ENCODE measurements at places on chromosomes 16 and 17. TPM values are rescaled to one million over a fixed set of nuclear protein-coding genes. Genes with fewer than 3 reads are reported as not detected.

DNA sequence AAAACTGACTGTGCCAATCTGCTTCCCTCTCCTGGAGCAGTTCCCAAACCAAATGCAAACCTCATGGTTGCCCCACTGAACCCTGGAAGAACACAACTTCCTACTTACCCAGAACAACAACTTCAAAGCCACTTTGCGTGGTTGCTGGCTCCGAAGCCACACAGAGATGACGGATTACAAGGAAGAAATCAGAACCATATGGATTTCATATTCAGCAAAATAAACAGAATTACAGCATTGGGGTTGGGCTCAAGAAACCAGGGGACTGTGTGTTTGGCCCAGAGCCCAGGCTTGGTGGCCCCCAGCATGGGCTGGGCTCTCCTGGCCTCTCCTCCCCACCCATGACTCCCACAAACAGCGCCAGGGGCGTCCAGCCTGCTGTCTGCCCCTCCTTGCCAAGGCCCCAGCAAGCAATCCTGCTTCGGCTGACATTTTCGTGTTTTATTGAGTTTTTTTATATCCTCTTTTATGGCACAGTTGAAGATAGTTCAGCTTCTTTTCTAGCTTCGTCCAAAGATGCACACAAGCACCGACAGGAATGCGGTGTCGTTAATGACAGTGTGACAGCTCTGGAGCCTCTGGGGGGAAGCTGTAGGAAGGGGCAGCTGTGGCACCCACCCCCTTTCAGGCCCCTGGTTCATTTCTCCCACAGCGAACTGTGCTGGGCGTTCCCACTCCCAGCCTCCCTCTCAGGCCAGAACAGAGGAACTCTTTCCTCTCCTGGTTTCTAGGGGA, 137.1 kb downstream of the GAS7 start:
- peak; percentile 80 for DNase-seq

DNA sequence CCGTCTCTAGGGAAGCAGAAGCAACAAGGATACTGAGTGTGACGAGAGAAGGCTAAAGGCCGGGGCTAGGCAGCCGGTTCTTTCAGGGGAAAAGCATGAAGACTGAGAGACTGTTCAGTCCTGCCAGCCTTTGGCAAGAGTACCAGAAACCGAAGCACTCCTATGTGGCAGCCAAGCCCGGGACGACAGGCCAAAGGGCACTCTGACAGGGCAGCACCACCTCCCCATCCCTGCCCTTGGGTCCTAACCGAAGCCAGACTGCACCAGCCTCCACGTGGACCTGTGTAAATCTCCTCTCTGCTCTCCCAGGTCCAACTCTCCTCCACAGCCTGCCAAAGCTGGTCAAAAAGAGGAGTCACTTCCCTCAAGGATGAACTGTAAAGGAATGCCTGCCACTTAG, 23.5 kb upstream of the ALOX15 start:
- no peak for DNase-seq

GRCh38 chr16:22424161-22424937, 49.9 kb upstream of the CDR2 start:
- DNase-seq: no peak

DNA sequence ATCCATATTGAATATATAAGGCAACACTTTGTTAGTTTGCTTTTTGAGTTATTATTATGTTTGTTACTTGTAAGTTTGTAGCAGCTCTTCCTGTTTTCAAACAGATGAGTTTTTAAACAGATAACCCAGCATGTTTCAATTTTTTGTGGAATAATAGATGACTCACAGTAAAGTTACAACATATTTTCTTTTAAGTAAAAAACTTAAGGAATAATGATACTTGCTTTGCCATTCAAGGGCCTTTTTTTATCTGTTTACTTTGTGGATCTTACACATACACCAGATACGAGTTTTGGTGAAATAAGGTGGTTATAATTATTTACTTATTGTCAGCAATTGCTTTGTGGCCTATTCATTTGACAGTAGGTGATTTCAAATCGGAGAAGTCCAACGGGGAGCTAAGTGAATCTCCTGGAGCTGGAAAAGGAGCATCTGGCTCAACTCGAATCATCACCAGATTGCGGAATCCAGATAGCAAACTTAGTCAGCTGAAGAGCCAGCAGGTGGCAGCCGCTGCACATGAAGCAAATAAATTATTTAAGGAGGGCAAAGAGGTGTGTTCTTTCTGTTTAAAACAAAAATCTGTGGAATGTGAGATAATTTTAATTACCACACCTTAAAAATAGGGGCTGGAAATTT, 66.3 kb downstream of the BPTF start:
- no peak for DNase-seq

GRCh38 chr16:57559072-57559790, 16.8 kb downstream of the ADGRG5 start:
- no peak for DNase-seq

DNA sequence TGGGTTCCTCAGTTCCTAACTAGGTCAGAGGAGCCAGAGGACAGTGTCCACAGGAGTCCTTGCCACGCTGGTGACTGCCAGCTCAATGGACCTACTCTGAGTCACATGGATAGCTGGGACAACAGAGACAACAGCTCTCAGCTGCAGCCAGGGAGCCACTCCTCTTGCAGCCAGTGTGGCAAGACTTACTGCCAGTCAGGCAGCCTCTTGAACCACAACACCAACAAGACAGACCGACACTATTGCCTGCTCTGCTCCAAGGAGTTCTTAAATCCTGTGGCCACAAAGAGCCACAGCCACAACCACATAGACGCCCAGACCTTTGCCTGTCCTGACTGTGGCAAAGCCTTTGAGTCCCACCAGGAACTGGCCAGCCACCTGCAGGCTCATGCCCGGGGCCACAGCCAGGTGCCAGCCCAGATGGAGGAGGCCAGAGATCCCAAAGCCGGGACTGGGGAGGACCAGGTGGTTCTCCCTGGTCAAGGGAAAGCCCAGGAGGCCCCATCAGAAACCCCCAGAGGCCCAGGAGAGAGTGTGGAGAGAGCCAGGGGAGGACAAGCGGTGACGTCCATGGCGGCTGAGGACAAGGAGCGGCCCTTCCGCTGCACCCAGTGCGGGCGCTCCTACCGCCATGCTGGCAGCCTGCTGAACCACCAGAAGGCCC, 6.7 kb downstream of the ZNF646 start:
- no peak for DNase-seq

Gene AURKB
- polyA plus RNA-seq: 47.8 TPM

Gene KRT31
- polyA plus RNA-seq: not detected

All from right lung (tissue), 10 donors.